Aorta (tissue), 5 donors: ENCODE measurements at places on chromosomes 5 and 9.

DNA sequence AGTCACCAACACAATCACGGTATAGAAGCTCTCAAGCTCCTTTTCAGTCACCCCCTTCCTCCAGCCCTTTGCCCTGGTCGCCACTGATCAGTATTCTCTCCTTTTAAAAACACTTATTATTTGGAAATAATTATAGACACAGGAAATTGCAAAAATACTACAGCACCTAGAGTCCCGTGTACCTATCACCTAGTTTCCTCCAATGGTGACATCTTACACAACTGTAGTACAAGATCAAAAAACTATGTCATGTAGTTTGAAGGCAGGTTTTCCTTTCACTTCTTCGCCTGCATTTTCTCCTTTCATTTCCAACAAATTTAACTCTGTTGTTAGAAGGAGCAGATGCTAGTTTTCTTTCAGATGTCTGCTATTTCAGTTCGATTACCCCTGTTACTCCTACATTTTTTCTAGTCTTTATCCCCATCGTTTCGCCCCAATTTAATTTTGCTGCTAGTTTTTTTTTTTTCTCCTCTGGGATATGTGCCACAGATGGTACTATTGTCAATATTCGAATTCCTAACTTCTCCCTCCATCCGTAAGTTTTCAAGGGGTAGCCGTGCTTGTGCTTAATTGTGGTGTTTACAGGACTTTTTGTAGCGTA lies 612 bp upstream of the ATG10 start:
- no peaks in the 10 kb centered on the region for H3K27me3 ChIP-seq
- no peaks in the 10 kb centered on the region for H3K36me3 ChIP-seq
- peak overlapping the region; percentile 65 for H3K27ac ChIP-seq
- peak overlapping the region; percentile 97 for H3K4me3 ChIP-seq

- DNase-seq: no peak
- no peak overlapping the region for H3K27ac ChIP-seq
- H3K36me3 ChIP-seq: peaks cover 19% of the 10 kb centered on the region
- no peaks in the 10 kb centered on the region for H3K27me3 ChIP-seq
Measured at GRCh38 chr9:128627127-128627715, 29.4 kb downstream of the DYNC2I2 start.

DNA sequence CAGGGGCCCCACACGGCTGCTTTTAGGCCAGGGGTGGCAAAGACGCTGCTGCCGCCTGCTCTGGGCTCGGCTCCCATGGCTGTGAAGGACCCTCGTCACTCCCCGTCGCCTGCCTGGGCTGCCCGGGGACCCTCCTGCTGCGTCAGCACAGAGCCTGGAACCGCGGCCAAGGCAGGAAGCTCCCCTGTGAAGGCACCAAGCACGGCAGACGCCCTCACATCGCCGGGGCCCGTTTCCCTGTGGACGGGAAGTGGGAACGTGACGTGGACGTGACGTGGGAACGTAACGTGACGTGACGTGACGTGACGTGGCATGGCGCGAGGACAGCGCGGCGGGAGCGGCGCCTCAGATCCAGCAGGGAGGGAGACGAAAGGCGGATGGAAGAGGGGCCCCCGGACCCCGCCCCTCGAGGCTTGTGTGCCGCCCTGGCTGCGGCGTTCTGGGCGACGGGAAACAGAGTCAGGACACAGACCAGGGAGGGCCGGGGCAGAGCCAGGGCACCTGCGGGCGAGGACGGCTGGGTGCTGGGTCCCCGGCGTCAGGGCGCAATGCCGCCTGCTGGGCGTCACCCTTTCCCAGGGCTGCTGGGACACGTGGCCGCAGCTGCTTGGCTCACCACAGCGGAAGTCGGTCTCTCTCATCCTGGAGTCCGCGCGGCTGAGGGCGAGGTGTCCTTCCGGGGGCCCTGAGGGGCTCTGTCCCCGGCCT lies 53.1 kb downstream of the MRPL36 start:
- H3K27ac ChIP-seq: no peak overlapping the region
- H3K4me1 ChIP-seq: no peaks in the 10 kb centered on the region
- H3K4me3 ChIP-seq: no peak overlapping the region
- no peaks in the 10 kb centered on the region for H3K27me3 ChIP-seq
- no peaks in the 10 kb centered on the region for H3K36me3 ChIP-seq

DNA sequence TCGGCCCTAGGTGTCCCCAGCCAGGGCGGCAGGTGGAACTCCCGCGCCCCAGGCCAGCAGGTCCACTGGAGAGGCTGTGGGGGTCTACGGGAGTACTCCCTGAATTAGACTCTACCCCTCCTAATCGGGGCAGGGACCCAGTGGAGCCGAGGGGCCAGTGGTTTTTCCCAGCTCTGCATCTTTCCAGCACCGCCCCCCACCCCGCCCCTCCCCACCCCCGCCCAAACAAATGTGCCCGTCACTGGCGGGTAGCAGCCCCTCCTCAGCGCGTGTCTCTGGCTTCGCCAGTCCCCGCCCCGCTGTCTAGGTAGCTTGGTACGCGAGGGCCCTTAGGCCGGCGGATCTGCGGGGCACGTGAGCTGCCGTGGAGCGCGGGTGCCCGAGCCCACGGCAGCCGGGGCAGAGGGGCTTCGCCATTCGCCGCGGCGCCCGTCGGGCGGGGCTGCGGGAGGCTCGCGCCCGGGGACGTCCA lies 7.0 kb downstream of the UNC5A start:
- no peaks in the 10 kb centered on the region for H3K4me1 ChIP-seq
- DNase-seq: no peak
- H3K27ac ChIP-seq: no peak overlapping the region
- H3K4me3 ChIP-seq: no peak overlapping the region
- no peaks in the 10 kb centered on the region for H3K36me3 ChIP-seq
- H3K27me3 ChIP-seq: no peaks in the 10 kb centered on the region

DNA sequence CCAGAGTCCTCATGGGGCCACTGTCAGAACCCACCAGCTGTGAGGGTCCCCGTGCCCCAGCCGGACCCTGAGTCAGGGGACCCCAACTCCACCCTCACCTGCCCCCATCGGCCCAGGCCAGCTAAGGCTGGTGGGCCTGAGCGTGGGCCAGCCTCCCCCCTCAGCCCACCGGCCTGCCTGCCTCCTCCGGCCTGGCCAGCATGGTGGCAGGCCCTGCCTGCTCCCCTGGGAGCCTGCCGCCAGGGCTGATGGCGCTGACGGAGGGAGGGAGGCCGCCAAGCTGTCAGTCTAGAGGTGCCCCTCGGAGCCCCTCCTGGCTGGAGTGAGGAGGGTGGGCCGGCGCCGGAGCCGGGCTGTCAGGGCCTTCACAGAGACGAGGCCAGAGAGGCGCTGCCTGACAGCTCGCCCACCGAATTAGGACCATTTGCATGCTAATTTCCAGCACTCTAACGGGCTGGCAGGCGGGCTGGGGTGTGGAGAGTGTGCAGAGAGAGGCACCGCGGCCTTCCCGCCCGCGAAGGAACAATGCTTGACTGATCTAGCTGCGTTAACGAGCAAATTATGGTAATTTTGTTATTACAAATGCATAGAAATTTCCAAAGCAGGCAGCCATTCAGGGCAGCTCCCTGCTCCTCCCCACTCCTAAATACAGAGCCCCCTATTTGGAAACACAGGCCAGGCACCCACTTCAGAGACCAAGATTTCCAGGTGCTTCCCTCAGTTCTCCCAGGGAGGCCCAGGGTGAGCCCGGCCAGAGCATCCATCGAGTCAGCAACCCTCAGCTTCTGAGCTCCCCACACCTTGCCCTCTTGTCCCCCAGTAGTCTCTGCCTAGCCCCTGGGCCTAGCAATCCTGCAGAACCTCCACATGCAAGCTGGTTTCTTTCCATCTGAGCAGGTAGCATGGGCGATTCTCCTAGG lies 169.3 kb downstream of the PAX5 start:
- no peak overlapping the region for H3K27ac ChIP-seq
- no peak overlapping the region for H3K4me3 ChIP-seq
- peak; percentile 64 for DNase-seq
- H3K36me3 ChIP-seq: no peaks in the 10 kb centered on the region
- no peaks in the 10 kb centered on the region for H3K27me3 ChIP-seq
- H3K4me1 ChIP-seq: no peaks in the 10 kb centered on the region

DNA sequence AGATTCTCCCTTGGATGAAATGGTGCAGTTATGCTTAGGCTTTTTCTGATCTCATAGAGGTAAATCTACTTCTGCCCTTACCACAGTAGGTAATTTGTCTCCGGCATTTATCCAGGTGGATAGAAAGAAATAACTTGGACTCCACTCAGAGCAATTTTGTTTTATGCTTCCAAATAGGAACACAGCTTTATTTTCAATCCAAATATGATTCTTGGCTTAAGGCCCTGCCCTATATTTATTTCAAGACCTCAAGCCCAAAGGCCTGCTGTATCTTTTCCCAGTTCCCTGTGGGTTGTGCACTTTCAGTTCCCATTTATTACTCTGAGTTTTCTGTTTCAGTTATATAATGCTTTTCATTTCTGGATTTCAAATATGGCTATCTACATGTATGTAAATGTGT lies 274.2 kb upstream of the SMC2 start:
- H3K4me3 ChIP-seq: no peak overlapping the region
- no peaks in the 10 kb centered on the region for H3K4me1 ChIP-seq
- H3K27ac ChIP-seq: no peak overlapping the region

GRCh38 chr9:2053883-2054845 lies 39.0 kb downstream of the SMARCA2 start:
- H3K4me3 ChIP-seq: peak overlapping the region; percentile 10
- peak; percentile 66 for DNase-seq
- no peaks in the 10 kb centered on the region for H3K27me3 ChIP-seq
- peak overlapping the region; percentile 36 for H3K27ac ChIP-seq
- H3K36me3 ChIP-seq: peaks cover 6% of the 10 kb centered on the region

DNA sequence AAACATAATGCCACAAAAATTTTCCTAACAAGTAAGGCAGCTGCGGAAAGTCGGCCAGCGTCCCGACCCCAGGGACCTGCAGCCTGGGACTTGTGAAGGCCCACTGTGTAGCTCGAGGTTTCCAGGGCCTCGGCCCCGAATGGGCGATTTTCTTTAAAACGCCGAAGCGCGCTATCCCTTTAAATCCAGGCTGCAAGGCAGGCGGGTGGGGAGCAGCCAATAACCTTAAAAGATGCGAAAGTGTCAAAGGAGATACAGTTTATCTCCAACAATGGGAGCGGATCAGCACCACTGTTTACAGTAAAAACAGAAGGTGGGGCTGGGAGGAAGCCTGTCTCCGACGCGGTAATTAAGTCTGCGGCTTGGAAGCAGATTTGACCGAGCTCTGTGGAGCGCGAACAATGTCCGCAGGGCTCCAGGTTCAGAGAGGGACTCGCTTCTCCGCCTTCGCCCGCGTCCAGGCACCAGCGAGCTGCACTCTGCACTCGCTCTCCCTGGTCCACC lies 1.7 kb upstream of the ZSWIM6 start:
- DNase-seq: peak; percentile 83
- H3K27me3 ChIP-seq: no peaks in the 10 kb centered on the region
- no peaks in the 10 kb centered on the region for H3K4me1 ChIP-seq
- peak overlapping the region; percentile 65 for H3K27ac ChIP-seq
- no peaks in the 10 kb centered on the region for H3K36me3 ChIP-seq

GRCh38 chr5:86665984-86666760 lies 48.4 kb downstream of the COX7C start:
- no peaks in the 10 kb centered on the region for H3K36me3 ChIP-seq

- no peaks in the 10 kb centered on the region for H3K36me3 ChIP-seq
- no peaks in the 10 kb centered on the region for H3K27me3 ChIP-seq
- H3K4me3 ChIP-seq: no peak within 1 kb of the TSS
- no peak for DNase-seq
- no peaks in the 10 kb centered on the region for H3K4me1 ChIP-seq
Measured at GRCh38 chr5:141094481-141095262, at the start of gene PCDHB2. PCDHB2 (plus strand) TSS chr5:141094615; CDS start chr5:141094791, 176 bp downstream.

DNA sequence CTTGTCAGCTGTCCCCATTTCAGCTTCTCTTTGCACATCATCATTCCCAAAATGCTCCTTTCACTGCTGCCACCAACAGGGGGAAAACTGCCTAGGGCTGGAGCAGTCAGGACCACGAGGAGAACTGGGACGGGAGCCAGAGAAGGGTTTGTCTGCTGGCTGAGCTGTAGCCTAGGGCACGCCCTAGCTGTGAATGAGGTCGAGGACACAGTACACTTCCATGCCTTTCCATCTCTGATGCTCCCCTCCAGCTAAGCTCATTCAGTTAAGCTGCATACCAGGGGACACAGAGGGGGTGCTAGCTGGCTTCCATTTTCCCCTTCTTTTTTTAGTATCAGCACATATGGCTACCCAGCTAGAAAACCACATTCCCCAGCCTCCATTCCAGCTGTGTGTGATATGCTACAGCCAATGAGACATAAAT lies 64.7 kb downstream of the STK10 start:
- H3K27me3 ChIP-seq: no peaks in the 10 kb centered on the region
- no peak overlapping the region for H3K27ac ChIP-seq
- no peak overlapping the region for H3K4me3 ChIP-seq
- peak; percentile 84 for DNase-seq

DNA sequence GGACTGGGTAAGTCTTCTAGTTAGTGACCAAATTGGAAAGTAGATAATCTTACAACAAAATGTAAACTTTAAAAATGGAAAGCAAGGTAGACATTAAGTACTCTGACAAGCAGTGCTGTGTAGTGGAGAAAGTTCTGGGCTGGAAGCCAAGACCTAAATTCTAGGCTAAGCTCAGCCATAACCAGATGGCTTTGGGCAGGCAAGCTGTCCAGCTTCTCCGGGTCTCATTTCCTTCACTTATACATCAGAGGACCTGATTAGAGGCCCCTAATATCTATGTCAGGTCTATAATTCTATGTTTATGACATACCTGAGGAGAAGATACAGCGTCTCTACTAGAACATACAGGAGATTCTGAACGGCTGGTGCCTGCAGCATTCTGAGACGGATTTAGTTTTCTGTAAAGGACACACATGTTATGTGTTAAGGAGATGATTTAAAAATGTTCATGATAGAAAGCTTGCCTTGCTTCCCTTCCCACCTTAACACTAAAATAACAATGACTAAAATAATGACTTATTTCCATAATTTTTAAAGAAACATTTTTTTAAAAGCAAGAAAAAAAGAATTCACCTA lies 61.2 kb downstream of the ELL2 start:
- H3K4me3 ChIP-seq: no peak overlapping the region
- H3K27ac ChIP-seq: no peak overlapping the region
- no peaks in the 10 kb centered on the region for H3K4me1 ChIP-seq
- DNase-seq: no peak
- no peaks in the 10 kb centered on the region for H3K36me3 ChIP-seq

DNA sequence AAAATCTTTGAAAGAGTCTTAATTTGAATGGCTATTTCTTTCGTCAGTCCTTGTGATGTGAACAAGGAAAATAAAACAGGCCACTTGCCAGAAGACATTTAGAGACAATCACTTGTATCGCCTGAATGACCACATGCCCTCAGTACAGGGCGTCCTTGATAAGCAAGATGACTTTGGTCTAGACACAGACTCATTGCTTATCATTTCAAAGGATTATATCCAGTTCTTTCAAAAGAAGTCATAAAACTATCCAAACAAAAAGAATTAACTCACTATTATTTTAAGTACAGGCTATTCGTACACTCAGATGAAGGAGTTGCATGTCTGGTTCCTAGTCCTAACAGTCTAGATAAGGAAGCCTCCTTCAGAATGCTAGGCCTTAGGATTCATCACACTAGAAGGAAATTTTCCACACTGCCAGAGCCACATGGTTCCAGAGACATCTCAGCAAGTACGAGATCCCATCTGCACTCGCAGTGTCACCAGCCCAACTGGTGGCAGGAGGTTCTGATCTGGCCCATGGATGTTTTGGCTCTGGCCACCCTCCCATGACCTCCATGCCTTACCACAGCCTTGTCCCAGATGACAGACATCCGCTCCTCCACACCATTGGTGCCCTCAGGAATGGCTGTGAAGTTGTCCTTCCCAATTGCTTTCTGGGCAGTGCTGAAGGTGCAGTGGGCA lies 109.6 kb downstream of the DPYSL3 start:
- peaks cover 16% of the 10 kb centered on the region for H3K36me3 ChIP-seq
- peak overlapping the region; percentile 55 for H3K27ac ChIP-seq
- no peak for DNase-seq
- no peak overlapping the region for H3K4me3 ChIP-seq
- H3K4me1 ChIP-seq: no peaks in the 10 kb centered on the region

- no peaks in the 10 kb centered on the region for H3K27me3 ChIP-seq
- no peak overlapping the region for H3K4me3 ChIP-seq
- no peak overlapping the region for H3K27ac ChIP-seq
Measured at GRCh38 chr5:124040799-124041198, 528.8 kb downstream of the CSNK1G3 start.
